ENCODE measurements at places on chromosomes 11 and 22.

- DNase-seq = peak; percentile 58
Observed at GRCh38 chr22:37259540-37260029, 15.5 kb upstream of the RAC2 start.

- DNase-seq = no peak
Observed at GRCh38 chr11:12415342-12415966, 38.1 kb downstream of the PARVA start.

GRCh38 chr11:121523581-121524232 lies 70.9 kb upstream of the SORL1-AS1 start:
- DNase-seq = no peak

DNA sequence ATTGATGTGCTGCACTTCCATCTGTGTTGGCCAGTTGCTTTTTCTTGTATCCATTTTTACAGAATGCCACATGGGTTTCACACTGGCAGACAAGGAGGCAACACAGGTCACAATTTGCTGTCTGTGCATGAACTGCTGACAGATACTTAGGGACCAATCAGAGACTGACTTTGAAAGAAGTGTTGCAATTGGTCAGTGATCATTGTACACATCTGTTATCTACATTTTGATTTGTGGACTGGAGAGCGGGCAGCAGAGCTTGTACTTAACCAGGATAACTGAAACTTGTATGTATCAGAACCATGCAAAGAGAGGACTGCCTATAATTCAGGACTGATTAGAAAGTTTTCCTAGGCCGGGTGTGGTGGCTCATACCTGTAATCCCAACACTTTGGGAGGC lies 21.8 kb downstream of the PRR5 start:
- peak; percentile 32 for DNase-seq

DNA sequence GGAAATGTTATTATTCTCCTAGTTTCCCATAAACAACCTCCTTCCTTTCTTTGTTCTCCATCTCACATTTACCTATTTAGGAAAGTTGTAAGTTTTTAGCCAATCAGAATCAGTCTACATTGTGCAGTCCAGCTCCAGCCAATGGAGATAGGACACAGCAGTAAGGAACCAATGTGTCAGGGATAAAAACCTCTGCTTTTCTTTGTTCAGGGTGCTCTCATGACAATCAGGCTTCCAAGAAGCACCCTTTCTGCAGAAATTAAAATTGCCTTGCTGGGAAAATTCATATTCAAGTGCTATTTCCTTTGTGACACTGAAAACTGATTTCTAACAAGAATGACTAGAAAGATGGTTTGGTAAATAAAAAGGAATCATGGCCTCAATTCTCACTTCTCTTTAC lies 14.6 kb downstream of the SCGB2A1 start:
- no peak for DNase-seq

DNA sequence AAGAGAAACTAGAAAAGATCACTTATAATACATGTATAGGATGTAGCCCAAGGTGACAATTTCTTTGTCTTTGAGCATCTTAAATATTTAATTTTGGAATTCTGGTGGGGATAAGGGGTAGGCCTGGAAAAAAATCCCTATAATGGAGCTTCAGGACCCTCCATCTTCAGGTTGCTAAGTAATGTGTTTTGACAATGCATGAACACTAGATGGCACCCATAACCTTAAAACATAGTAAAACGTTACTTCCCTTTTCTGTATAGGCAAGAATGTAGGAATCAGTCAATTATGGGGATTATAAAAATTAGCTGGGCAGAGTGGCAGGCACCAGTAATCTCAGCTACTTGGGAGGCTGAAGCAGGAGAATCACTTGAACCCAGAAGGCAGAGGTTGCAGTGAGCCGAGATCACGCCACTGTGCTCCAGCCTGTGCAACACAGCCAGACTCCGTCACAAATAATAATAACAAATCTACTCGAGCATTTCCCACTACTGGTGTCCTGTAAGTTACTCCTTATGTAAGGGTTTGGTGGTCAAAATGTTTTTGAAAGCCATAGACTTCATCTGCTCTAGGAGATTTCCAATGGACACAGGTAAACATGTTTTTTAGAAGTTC lies 541.9 kb upstream of the CCDC90B start:
- peak; percentile 58 for DNase-seq
